ENCODE measurements at places on chromosomes 6 and 20.

- DNase-seq, result no peak
Measured at GRCh38 chr6:126268092-126268491, 71.8 kb upstream of the CENPW start.

- no peak for DNase-seq
Measured at GRCh38 chr6:107968081-107968480, 10.1 kb upstream of the SEC63 start.

DNA sequence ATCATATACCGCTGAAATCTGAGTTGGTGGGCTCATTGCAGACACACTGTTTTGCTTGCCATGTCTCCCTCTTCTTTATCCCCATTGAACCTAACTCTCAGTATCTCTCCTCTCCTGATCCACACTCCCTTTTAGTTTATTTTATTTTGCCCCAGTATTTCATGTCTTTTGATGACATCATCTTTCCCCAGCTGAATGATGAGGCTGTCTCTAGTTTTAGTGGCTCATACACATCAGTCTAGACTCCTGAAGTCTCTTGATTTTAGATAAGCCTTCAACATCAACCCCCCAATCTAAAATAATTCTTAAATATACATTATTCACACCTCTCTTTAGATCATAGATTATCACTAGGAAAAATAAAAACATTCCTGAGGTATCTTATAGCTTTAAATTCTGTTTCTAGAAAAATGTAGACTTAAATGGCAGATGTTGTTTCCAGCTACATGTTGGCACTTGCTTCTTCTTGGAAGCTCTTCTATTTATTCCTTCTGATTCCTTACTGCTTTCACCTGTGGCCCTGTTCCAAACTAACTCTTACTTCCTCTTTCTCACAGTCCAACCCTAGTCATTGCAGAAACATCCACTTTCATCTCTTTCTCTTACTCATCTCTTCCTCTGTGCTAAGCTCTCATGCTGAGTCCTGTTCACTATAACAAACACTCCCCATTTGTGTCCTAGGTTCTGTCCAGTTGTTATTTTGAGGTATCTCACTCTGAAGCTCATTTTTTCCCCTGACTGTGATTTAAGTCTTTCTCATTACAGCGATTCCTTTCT lies 191.9 kb upstream of the SLC35B3 start:
- DNase-seq, result no peak

DNA sequence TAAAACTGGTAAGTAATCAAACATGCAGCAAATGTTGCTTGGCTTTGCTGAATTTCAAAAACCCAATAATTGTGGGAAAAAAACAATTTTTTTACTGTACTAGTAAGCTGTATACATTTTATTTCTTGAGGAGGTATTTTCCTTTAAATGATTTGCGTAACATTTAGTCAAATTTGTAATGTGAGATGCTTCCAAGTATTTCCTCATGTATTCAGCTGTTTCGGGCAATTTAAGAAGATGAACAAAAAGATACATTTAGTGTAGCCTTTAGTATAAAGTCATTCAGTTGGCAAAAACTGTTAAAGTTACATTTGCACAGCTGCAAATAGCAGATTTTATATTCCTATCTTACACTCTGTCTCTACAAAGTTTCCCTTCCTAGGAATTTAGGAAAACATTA lies 186.1 kb upstream of the SCGN start:
- no peak for DNase-seq

- DNase-seq, result no peak
Measured at GRCh38 chr6:169158174-169158573, 95.5 kb downstream of the THBS2 start.

- no peak for DNase-seq
Measured at GRCh38 chr6:20919677-20920385, 385.6 kb downstream of the CDKAL1 start.

DNA sequence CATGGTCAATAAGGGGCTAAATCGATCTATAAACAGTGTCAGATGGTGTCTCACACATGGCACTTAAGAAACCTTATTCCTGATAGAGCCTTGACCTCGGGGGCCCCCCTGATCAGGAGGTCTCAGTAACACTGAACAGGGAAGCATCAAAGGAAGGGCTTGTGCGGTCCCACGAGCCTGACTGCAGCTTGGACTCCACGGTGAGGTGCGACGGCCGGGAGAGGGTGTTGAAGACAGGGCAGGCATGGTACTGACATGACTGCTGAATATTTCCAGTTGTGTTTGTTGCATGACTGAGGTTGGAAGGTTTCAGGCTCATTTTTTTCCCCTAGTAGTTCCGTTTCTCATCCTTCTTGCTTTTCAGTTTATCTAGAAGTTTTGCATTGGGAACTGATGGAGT lies 107.1 kb upstream of the JAG1 start:
- no peak for DNase-seq

DNA sequence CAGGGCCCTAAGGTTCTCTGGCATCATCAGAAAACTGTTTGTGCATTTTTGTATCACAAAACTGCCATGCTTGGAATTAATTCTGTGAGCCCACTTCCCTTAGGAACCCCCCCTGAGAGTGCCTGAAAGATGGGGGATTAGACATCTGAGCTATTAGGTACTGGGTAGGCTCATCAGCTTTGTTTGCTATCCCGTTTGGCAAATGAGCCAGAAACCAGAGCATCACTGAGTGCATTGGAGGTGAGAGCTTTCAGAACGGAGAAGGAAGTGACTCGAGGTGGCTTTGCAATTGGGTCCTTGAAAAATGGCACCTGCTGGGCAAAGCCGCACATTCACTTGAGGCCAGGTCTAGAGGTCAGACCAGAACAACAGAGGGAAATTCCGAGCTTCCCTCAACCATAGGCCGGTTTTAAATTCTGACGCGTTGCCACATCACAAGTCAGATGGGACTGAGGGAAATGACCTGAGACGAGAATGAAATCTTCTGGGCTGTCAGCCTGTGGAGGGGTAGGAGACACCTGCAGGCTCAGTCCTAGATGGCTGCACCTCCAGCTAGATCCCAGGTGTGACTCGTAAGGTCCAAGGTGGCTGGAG lies 8.4 kb upstream of the GLP1R start:
- DNase-seq, result no peak

DNA sequence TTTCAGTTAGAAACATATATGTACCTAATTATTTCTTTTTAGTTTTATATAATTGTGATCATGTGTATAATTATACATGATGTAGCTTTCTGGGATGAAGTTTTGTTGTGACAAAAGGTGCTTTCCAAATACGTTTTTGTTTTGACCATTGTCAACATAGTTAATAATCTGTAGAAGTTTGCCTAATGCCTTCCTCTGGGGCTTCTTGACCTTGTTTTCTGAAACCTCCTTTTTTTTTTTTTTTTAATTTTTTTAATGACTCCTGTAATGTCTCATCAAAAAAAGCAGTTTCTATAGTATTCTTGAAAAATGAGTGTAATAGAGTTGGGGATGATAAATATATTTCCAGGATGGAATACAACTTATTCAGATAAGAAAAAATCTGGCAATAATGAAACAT lies 434.7 kb upstream of the SOX4 start:
- DNase-seq, result no peak

DNA sequence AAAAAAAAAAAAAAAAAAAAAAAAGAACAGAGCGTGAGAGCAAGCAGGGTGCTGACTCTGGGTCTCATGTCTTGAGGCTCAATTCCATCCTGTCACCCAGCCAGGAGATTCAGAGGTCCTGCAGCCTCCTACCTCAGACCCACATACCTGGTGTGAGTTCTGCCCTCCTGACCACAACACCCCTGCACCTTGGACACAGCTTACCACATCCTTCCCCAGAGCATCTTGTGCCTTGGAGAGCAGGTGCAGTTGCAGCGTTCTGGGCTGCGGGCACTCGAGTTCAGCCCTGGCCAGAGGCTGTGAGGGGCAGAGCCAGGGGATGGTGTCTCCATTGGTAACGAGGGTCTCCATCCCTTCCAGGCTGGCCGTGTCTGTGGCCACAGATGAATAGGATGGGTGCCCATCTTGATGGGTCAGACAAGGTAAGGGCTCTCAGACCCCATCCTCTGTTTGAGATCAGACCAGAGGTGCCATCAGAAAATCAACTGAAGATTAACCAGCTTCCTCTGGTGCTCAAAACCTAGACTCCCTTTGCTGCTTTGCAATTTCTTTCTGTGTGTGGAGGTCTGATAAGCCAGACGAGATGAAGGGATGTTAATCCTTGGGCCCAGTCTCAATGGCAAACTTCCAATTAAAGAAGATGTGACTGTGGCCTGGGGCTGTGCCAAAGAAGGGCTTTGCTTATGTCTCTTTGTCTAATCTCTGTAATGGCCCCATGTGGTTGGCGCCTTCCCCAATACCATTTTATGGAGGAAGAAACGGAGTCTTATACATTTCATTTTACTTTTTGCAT lies 14.7 kb upstream of the ZNF831 start:
- DNase-seq, result no peak

GRCh38 chr20:9912858-9913434 lies 74.1 kb upstream of the PAK5 start:
- DNase-seq, result no peak

DNA sequence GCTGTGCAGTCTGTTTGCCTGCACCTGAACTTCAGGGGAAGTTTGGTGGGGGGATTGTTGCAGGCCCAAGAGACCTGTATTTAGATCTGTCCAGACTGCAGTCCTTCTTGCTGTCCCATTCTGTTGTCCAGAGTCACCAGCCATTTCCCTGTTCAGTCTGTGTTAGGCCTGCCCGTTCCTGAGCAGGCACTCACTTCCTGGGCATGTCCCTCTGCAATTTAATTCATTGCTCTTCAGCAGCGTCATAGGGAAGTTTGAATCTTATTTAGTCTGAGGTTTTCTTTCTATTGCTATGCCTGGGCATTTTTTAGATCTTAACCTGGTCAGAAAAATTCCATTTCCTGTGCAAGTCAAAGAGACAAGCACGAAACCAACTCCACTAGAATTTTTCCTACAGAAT lies 190.2 kb downstream of the DTNBP1 start:
- DNase-seq, result no peak

GRCh38 chr6:169654598-169655391 lies 47.0 kb downstream of the WDR27 start:
- peak; percentile 63 for DNase-seq

DNA sequence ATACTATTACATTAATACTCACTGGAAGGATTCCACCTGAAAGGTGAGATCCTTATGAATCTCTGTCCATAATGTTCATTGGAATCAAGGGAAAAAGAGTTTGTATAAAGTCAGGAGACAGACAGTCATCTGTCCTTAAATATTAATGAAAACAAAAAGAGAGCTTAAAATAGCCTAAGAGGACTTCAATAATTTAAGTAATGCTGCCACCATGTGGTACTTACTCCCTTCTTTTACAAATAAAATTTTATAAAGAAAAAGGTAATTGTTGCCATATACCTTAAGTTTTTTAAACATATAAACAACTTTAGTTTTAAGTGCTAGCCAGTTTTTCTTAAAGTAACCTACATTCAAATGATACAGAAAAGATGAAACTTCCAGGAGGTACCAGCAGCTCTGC lies 5.1 kb downstream of the BLOC1S5 start:
- DNase-seq, result no peak

DNA sequence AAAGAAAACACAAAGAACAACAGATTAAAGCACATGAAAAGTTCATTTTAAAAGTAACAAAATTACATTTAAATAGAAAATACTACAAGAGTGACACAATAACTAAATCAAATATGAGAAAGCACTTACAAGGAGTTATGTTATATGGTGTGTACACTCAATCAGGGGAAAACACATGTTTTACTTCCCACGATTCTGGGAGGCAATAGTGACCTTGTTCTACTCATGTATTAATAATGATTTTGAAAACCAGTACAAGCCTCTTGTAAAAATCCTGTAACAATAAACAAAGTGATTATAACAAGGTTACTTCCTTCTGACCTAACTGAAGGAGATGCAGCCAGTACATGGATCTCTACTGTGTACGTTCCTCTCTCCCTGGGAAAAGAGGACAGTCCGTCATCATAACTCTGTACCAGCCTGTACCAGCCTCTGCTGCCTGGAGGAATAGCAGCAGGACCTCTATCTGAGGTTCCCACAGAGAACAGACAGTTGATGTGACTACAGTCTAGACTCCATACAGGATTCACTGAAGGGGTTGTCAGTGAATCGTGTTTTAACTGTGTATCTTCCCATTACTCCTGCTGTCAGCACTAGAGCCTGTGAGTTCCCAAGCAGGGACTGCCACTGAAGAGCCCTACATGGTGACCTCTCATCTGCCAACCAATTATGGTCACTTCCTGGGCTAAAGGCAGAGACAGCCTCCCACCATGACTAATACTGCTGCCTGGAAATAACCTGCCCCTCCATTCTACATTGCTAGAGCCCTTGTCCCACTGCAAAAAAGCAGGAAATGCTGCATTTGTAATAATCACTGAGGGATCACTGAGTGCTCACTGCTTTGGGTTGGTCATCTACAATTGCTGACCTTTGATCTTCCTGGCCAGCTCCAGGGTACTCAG lies 149.7 kb downstream of the KIF16B start:
- DNase-seq, result no peak

DNA sequence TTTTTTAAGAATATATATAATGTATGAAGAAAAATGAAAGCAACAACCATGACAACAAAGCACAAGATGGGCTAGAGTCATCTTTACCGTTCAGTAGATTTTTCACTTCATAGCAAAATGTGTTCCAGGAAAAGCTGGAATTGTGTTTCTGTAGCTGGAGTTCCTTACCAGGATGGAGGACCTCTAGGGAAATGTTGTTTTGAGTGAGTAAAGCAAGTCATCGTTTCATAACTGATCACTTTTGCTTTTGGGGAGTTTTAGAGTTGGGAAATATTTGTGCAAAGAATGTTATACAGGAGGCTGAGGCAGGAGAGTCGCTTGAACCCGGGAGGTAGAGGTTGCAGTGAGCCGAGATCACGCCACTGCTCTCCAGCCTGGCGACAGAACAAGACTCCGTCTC lies 151.6 kb downstream of the SASH1 start:
- no peak for DNase-seq

DNA sequence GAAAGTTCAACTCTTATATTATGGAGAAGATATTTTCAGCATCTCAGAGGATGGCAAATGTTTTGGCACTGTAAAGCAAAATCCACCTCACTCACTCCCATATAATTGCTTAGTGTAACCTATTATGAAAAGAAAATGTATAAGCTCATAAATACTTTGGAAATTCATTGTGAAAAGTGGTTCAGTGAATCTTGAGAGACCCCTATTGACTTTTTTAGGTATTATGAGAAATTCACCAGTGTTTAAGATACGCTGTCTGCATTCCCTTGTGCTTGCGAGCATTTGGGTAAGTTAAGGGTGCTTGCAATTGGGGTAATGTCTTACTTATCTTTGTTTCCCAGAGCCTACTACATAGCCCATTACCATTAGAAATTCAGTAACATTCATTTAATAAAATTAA lies 66.3 kb upstream of the BMP5 start:
- DNase-seq, result no peak

DNA sequence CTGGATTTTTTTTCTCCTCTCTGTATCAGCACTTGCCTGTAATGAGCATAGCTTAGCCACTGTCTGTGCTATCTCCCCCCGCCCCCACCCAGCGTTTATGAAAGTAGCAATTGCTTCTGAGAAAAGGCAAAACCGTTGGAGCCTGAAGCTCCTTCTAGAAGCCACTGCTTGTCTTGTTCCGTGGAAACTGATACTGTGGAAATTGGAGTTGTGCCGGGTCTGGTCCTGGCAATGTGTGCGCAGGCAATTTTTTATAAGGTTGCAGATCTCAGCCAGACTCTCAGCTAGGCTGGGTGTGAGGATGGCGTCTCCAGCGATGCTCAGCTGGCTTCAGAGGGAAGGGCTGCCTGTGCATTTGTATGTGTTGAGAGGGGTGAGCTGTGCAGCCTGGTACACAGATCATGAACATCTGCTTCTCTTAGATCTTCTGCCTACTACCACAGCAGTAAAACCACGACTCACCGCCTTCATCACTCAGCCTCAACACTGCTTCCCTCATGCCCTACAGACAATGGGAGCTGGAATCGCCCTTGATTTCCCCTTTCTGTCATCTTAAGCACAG lies 72.4 kb upstream of the GTSF1L start:
- DNase-seq, result no peak

GRCh38 chr20:3276680-3277015 lies 37.7 kb upstream of the SLC4A11 start:
- DNase-seq, result no peak

Data from stimulated activated CD4-positive, alpha-beta T cell treated with anti-CD3 and anti-CD28 coated beads, Interleukin-4, amount 100 ng/mL, for 4 hours (primary cell).